ENCODE measurements at places on chromosomes 16 and 17.

- DNase-seq, result no peak
Measured at GRCh38 chr16:75239542-75240122, 11.8 kb downstream of the BCAR1 start.

DNA sequence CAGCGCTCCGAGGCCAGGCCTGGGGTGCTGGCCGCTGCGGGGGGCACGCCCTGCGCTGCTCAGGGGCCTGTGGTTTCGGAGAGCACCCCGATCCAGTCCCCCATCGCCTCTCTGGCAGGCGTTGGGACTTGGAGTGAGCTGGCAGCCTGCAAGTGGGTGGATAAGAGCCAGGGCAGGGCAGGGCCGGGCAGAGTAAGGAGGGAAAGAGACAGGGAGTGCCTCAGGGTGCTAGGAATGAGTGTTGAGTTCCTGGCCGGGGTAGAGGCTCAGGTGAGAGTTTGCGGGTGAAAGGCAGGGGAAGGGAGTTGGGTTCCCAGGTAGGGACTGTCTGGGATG is 1.3 kb downstream of the CDH13 start:
- DNase-seq, result no peak

DNA sequence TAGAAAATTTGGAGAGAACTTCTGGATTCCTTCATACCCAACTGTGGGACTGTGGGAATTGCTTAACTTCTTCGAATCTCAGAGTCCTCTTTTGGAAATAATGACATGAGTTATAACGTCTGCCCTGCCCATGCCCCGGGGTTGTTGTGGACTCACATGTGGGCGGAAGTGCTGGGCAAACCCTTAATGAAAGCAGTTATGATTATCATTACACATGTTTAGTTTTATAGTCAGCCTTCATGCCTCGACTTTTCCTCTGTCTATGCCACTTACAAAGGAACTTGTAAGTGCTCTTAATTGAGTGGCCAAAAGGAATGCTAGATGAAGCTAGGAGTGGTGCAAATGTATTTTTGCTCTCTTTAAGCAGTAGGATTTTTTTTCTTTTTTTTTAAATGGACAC is 3.9 kb downstream of the KRT27 start:
- DNase-seq, result no peak

DNA sequence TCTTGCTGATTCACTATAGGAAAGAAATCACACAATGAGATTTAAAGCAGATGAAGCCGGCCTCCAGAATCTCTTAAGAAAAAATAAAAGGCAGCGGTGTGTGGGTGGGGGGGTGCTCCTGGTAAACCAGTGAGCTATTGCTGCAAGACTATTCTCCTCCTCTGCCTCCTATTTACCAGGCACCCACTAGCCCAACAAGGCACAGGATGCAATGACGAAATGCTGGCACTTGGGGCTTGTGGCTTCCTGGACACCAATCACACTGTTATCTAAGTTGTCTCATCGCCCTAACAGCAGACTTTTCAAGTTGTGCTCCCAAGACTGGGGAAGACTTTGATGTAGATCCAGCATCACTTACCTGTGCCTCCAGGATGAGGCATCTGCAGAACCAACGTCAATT is 50.2 kb upstream of the NDRG4 start:
- no peak for DNase-seq

GRCh38 chr17:75876938-75877751 is 1.2 kb downstream of the TRIM47 start:
- peak; percentile 56 for DNase-seq
